ENCODE measurements at places on chromosomes 5 and 9.

DNA sequence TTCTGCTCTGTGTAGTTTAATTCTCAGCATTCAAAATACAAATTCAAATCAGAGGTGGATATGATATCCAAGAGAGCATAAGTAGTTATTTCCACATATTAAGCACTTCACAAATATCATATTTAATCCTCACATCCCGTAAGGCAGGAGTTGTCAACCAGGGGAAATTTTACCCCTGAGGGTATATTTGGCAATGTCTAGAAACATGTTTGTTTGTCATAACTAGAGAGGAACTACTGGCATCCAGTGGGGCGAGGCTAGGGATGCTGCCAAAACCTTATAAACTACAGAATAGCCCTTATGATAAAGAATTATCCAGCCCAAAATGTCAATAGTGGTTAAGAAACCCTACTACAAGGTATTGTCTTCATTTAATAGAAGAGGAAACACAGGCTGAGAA, 619.4 kb downstream of the SLCO4C1 start:
- DNase-seq = no peak

GRCh38 chr5:126481243-126481642, 58.0 kb downstream of the GRAMD2B start:
- no peak for DNase-seq

GRCh38 chr9:108674766-108675530, 180.8 kb downstream of the ACTL7B start:
- DNase-seq = no peak

DNA sequence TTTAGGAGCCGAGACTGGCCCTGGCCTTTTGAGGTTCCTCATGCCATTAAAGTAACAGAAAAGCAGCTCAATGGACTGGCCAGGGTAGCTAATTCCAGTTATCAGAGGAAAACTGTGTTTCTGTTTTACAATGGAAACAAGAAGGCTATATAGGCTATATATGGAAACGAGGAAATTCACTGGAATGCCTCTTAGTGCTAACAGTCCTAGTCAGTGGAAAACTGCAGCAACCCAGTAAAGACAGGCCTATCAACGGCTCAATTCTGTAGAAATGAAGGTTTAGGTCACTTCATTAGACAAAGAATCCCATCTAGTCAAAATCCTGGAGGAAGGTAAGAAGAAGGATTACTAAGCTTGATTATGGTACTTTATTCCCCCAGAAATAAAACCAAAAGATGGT, 3.2 kb upstream of the TICAM2 start:
- DNase-seq = no peak

DNA sequence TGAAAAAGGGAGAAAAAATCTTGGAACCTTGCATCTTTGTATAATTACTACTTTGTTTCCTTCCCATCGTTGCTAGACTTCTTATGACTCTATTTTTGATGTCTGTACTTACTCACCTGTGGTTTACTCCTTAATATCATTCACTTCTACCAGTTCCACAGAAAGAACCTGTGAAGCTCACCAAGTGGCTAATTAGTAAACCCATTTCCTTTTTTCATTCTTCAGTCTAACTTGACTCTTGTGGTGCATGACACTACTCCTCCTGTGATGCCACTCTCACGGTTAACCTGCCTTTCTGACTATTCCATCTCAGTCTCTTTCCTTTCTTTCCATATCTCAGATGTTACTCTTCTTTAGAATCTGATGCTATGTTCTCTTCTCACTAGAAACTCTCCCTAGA, 14.6 kb downstream of the RECK start:
- no peak for DNase-seq

- peak; percentile 60 for DNase-seq
These were observed 14.4 kb downstream of the PRKACG start for GRCh38 chr9:68999393-69000105.

- DNase-seq = no peak
These were observed 46.7 kb upstream of the TMC1 start for GRCh38 chr9:72474676-72475075.

GRCh38 chr5:35371951-35372426, 141.7 kb upstream of the PRLR start:
- no peak for DNase-seq

- no peak for DNase-seq
These were observed 149.6 kb downstream of the HTR1A start for GRCh38 chr5:63812693-63813092.

DNA sequence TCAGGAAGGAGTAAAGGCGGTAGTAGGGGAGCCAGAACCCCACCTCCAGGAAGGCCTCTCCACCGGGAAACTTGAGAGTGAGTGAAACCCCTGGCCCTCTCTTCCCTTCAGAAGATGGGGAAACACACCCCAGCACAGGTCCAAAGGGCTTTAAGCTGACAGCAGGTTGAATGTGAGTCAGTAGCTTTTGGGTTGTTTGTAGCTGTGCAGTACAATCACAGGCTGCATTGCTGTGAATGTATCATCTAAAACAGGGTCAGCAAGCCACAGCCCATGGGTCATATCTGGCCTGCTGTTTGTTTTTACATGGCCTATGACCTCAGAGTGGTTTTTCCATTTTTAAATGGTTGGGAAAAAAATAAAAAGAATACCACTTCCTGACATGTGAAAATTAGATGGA, 10.0 kb downstream of the OTULINL start:
- DNase-seq = no peak

GRCh38 chr5:163373436-163374084, 63.8 kb upstream of the CCNG1 start:
- DNase-seq = no peak

GRCh38 chr5:170606941-170607340, 103.1 kb downstream of the KCNIP1 start:
- DNase-seq = no peak

DNA sequence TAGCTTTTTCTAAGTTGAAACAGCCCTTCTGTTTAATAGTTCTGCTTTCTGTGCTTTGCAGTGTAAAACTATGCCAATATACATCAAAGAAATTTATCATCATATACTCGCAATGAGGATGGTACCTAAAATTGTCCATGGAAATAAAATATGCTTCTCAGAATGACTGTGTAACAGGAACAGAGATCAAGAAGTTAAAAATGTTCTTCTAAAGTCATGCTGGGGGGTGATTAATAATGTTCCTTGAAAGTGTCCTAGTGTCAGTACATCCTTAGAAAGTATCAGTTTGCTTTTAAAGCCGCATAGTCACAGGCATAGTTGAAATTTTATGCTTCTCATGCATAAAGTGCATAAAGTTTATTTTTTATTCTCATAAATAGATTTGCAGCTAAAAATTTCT, 4.0 kb upstream of the LRRC70 start:
- no peak for DNase-seq

DNA sequence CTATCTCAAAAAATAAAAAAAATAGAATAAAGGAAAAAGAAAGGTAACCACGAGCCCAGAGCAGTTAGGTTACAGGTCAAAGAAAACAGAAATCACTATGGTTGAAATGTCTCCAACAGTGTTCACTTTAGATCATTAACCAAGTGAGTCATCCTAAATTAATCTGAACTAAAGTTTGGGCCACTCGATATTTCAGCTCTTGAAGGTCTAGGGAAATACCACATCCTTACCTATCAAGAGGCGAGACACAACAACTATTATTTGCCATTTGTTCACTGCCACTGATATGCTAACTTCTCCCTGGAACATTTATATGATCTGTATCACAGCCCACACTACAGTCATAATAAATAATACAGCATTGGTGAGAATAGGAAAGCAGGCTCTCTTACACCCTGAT, 111.3 kb upstream of the NR5A1 start:
- DNase-seq = no peak

DNA sequence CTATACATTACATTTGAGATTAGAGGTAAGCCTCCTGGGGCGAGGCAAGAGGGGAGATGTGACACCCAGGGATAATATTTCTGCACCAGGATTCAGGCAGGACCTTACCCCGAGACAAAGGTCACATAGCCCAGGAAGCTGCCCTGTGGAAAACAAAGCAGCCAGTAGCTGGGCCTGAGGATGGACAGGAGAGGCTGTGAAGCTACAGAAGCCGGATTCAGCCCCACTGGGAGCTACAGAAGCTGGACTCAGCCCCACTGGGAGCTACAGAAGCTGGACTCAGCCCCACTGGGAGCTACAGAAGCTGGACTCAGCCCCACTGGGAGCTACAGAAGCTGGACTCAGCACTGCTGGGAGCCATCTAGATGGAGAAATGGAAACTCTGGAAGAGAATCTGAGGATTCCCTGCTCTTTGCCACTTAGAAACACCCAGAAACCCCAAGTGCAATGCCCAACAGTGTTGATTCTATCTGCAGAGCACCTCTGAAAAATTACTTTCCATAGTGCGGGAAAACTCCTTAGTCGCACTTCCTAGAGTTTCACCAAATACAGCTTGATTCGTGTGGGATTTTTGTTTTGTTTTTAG, 46.5 kb upstream of the ZFR start:
- DNase-seq = no peak

GRCh38 chr9:22111176-22111953, 102.3 kb upstream of the CDKN2B start:
- DNase-seq = no peak
